Stimulated activated CD4-positive, alpha-beta T cell treated with anti-CD3 and anti-CD28 coated beads, Interleukin-15, amount 100 ng/mL, for 1 hour (primary cell): ENCODE measurements at places on chromosomes 5 and 9.

GRCh38 chr9:117491491-117491890 lies 76.6 kb upstream of the ASTN2 start:
- DNase-seq = no peak

GRCh38 chr9:3008091-3008490 lies 164.2 kb upstream of the PUM3 start:
- no peak for DNase-seq

GRCh38 chr9:22617156-22617555 lies 170.5 kb downstream of the DMRTA1 start:
- no peak for DNase-seq

DNA sequence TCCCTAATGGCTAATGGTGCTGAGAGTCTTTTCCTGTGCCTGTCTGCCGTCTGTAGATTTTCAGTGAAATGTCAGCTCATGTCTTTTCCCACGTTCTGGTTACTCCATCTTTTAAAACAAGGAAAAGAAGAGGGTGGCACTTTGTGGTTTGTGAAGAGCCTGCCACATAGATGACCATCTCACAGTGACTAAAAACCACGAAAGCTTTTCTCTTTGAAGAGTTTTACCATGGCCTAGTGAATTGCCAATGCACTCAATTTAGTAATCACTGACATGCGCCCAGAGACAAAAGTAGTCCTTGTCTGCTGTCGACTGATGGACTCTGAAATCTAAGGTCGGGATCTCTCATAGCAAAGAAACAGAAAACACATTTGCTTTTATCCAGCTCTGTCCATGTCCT lies 50.4 kb downstream of the SPATA31C2 start:
- no peak for DNase-seq

DNA sequence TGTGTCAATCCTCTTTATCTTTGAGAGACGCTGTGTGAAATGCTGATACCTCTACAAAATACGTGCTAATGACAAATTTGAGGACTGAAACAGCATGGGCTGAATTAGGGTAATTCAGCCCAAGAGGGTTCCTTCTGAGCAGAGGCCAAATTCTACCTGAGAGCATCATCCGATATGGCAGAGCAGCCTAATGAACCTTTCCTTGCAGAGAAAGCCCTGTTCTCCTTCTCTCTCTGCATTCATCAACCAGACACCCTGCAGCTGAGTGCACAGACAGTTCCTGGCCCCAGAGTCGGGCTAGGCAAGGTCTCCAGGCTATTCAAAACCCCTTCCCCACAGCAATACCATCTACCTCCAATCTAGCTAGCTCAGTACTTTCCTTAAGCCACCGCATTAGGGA lies 77.9 kb downstream of the TRIM32 start:
- no peak for DNase-seq

DNA sequence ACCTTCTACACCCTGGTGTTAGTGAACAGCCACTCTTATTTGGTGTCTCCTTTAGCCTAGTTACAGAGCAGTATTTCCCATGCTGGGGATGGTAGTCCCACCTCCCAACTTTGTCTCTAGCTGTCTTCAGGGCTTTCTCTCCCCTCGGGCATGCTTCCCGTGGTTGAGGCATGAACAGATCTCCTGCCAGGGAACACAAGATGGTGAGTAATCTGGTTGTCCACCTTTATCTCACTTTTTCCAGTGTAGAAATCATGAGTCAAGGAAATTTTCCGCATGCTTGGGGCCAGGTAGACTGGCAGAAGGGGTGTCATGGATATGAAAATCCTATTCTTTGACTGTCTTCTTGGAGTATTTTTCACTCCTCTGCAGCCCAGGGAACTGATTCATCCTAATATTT lies 532.9 kb downstream of the ANXA1 start:
- no peak for DNase-seq

- DNase-seq = no peak
These were observed 199.7 kb downstream of the ARHGEF28 start for GRCh38 chr5:73825736-73826135.

DNA sequence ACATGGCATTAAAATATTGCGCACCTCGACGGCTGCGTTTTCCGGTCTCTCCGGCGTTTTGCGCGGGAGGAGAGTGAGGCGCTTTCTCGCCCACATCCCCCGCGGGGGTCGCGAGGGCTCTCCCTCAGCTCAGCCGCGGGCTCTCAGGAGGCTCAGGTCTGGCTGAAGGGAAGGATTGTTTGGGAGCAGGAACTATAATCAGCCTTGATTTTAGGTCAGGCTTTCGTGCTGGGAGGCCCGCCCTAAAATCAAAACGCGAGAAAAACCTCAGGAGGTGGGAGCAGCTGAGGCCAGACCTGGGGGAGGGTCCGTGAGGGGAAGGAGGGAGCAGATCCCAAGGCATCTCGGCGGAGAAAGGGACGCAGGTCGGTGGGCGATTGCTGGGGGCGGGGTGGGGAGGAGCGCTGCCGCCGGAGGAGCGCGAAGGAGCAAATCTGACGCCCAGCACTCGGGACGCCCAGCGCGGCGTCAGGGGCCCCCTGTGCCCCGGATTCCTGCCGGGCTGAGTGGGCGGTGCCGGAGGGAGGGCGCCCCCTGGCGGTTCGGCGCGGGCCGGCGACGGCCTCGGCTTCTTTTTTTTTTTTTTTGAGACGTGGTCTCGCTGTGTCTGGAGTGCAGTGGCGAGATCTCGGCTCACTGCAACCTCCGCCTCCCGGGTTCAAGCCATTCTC lies 18.7 kb upstream of the RNF130 start:
- DNase-seq = peak; percentile 69

- DNase-seq = no peak
These were observed 8.3 kb downstream of the NFIL3 start for GRCh38 chr9:91415290-91415689.

GRCh38 chr5:177440211-177440989 lies 6.2 kb upstream of the PRR7 start:
- no peak for DNase-seq

DNA sequence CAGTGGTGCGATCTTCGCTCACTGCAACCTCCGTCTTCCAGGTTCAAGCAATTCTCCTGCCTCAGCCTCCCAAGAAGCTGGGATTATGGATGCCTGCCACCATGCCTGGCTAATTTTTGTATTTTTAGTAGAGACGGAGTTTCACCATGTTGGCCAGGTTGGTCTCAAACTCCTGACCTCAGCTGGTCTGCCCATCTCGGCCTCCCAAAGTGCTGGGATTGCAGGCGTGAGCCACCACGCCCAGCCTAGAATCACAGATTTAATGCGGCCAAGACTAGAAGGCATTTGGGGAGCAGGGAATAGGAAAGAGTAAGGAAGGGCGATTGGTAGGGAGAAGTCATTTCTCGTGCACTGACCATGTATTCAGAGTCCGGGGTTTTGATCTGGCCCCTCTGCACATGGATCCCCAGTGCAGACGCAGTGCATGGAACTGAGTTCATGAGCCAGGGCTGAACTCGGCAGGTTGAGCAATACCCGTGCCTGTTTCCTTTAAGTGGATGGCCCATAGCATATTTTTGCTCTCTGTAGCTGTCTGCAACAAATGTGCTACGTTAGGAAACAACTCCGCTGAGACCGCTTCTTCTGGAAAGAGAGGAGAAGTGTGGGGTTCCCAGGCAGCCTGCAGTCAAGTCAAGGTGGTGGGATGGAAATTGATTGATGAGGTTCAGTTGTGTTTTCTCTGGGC lies 3.4 kb upstream of the HMCN2 start:
- DNase-seq = no peak

GRCh38 chr9:100104314-100104713 lies 5.3 kb downstream of the INVS start:
- no peak for DNase-seq

DNA sequence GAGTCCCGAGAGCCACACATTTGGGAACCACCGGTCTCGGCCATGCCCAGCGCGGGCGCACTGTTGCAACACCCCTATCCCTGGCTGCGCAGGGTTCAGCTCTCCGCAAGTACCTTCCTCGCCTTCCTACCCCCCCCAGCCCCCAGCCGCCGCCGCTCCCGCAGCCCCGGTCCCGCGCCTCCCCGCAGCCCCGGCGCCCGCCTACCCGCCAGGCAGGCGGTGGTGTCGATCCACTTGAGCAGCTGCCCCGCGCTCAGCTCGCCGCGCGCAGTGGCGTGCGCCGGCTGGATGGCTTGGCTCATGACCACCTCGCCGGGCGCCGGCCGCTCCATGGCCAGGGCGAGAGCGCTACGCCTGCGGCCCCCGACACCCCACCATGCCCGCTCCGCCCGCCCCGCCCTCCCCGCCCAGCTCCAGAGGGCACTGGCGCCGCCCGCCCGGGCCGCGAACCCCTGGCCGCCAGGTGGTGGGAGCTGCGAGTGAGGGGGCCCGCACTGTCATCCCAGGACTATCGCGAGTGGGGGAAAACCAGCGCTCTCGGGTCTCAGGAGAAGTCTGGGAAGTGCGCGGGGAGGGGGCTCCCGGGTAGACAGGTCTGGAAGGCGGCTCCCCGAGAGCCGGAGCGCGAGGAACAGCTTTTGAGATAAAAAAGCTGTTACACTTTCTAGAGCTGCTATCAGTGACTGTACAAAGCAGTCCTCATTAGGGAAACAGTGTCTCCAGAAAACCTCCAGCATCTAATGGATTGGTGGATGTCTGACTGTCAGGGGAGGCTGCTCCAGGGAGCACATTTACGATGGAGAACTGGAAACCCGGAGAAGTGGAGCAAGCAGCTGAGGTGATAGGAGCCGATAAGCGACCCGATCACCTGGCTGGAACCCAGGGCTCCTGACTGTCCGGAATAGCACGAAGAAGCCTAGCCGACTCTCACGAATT lies at the start of gene ACOT12:
ACOT12 (minus strand) TSS at position 352 of the 936 bp plus-strand sequence; CDS start at position 332, 20 bp downstream.
- DNase-seq = no peak

- no peak for DNase-seq
These were observed 64.2 kb downstream of the SLC44A1 start for GRCh38 chr9:105308461-105309341.

GRCh38 chr5:76715486-76715735 lies 515 bp upstream of the F2R start:
- DNase-seq = no peak

GRCh38 chr5:180201051-180201987 lies 7.7 kb downstream of the RASGEF1C start:
- no peak for DNase-seq

DNA sequence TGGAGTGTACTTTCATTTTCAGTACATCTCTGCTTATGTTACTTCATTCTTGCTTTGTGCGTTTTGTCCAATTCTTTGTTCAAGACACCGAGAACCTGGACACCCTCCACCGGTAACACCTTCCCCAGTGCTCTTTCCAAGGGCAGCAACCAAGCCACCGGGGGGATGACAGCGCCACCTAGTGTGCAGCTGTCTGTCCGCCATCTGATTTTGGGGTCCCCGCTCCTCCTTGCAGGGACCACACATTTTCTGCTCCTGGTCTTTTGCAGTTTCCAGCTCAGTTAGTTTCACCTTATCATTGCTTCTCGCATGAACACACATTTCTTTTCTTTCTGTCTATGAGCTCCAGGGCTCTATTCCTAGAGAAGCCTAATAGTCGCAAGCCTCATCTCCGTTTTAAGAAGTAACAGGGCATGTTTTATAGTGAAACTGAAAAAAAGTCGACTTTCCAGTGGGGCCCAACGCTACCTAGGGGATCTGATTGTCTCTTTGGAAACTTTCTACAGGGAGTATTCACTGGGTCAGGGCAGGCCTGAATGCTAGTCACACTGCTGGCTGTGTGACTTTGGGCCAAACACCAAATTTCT lies 152.1 kb downstream of the FSTL4 start:
- no peak for DNase-seq

GRCh38 chr9:90433398-90433941 lies 209.2 kb downstream of the DIRAS2 start:
- DNase-seq = no peak

GRCh38 chr5:127042593-127042992 lies 12.2 kb upstream of the MARCHF3 start:
- no peak for DNase-seq

- DNase-seq = no peak
These were observed 153.3 kb downstream of the EFNA5 start for GRCh38 chr5:107517185-107518033.

DNA sequence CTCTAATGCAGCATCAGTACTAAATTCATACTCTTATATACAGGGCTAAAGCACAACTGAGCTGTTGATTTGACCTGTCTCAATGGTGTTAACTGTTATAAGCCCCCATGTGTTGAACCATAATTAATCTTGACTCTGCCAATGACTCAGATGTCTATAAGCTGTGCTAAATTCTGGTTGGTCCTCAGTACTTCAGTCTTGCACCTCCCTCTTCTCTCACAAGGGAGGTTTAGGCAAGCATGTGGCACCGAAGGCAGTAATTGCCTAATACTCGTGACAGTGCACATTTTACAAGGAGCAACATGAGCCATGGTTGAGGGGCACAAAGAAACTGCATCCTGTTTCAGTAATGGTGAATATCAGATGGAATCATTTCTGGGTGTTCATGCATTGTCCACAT lies 255.9 kb downstream of the TRPM3 start:
- no peak for DNase-seq

DNA sequence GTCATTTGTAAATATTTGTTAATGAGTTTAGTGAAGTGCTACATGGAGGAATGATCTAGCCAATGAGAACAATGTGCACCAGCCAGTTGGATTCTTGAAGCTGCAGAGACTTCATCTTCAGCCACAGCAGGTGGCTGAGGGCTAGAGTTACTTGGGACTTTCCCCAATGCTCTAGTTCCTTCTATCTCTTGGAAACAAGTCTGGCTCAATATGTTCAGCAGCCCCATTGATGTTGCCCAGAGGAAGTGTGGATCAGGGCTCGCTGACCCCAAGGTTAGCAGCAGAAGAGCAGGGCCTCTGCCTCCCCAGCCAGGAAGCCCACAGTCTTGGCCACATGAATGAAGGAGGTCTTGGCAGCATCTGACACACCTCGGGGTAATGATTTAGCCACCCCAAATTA lies 117.5 kb downstream of the SLC1A3 start:
- DNase-seq = no peak

GRCh38 chr5:143311428-143311827 lies 92.1 kb downstream of the NR3C1 start:
- no peak for DNase-seq

DNA sequence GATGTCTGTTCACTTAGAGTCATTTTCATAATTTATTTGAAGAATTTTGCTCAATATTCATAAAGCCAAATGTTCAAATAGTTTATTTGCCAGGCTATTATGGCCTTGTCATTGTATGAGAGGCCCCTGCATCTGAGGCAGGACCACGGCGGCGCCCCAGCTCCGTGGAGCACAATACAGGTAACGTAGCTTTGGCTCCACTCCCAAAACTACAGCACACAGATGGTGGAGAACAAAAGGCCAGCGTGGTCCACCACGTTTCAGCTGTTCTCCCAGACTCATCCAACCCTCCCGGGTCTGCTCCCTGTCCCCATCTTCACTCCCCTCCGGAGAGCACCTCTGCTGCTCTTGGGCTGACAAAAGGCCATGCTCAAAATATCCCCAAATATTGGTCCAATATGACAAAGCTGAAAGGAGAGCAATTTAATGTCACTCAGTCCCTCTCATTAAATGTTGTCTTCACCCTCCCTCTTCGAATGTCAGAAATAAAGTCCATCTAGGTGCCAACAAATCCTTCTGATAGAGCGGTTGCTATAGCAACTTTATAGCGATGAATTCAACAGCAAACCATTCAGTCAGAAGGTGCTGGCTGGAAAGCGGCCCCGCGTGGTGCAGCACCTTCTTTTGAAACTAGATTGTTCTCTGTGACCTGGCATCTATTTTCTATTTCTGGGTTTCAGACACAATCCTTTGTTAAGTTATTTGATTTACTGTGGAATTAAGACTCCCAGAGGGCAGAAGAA lies 504.3 kb downstream of the ARHGEF28 start:
- no peak for DNase-seq

GRCh38 chr9:87595610-87596009 lies 97.9 kb downstream of the DAPK1 start:
- DNase-seq = no peak
